Right cardiac atrium (tissue), 5 donors: ENCODE measurements at places on chromosomes 12 and 14. TPM values are rescaled to one million over a fixed set of nuclear protein-coding genes. Genes with fewer than 3 reads are reported as not detected.

GRCh38 chr14:104114421-104115130, 23.8 kb upstream of the KIF26A start:
- peak; percentile 52 for DNase-seq

DNA sequence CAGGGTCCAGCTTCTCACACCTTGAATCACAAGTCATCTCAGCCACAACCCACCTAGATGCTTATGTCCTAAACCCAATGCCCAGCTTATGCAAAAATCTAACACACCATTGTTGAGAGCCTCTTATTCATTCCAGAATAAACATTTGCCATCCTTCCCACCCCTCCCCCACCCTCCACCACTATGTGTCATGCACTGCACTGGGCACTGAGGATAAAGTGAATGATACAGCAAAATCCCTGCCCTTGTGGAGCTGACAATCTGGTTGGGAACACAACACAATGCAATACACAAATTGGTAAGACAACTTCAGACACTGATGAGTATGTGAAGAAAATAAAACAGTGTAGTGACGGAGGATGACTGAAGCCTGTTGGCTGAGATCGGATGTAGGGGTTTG, 1.4 kb upstream of the GLTP start:
- DNase-seq = no peak

- DNase-seq = no peak
Measured at GRCh38 chr14:23399591-23399990, 8.5 kb downstream of the MYH6 start.

DNA sequence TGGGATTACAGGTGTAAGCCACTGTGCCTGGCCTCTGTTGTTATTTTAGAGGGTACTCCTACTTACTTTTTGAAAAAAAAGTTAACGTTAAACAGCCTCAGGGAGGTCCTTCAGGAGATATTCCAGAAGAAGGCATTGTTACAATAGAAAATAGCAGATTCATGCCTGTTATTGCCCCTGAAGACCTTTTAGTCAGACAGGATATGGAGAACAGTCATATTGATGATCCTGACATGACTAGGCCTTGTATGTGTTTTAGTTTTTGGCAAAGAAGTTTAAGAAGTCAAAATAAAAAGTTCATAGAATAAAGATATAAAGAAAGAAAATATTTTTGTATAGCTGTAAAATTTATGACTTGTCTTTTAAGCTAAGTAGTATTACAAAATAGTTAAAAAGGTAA, 45.3 kb downstream of the WASHC3 start:
- DNase-seq = no peak

- DNase-seq = no peak
Measured at GRCh38 chr12:132924356-132924755, 31.8 kb downstream of the ZNF605 start.

- no peak for DNase-seq
Measured at GRCh38 chr12:40016980-40017379, 88.9 kb downstream of the SLC2A13 start.

- no peak for DNase-seq
Measured at GRCh38 chr12:127589541-127589940, 677.4 kb upstream of the TMEM132C start.

- DNase-seq = no peak
Measured at GRCh38 chr12:46550266-46550879, 177.8 kb upstream of the SLC38A2 start.

DNA sequence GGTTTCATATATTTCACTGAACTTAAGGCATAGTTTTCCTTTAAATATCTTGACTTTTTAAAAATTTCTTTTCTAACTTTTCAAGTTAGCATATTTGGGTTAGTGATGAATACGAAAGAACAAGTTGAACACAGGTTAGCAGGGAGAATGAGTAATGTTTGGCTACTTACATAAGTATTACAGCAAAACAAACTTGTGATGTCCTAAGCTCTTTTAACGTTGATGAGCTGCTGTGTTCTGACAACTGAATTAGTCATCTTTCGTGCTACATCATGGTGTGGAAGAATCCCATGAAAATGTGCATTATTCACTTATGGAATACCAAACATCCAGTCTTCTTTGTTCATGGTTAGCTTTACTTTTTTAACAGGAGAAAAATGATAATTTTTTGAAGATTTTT, 36.3 kb upstream of the PDZRN4 start:
- DNase-seq = no peak

DNA sequence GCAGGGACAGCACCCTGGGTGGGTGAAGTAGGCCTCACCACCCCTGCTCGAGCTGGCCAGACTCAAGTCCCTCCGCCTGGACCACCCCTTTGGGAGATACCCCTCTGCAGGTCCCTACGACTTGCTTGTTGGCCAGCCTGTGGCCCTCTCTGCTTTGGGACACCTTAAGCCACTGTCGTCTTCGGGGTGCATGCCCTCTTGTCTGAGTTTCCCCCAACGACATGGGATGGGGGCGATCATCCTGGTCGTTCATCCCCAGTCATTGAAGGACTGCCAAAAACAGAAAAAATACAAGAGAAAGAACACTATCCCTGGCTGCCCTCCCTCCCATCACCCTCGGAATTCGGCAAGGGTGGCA, 151.1 kb downstream of the DPF3 start:
- DNase-seq = no peak

GRCh38 chr12:29737644-29738043, 46.1 kb downstream of the TMTC1 start:
- DNase-seq = no peak

The HOXC6 gene
- total RNA-seq = not detected

The SYCP3 gene
- total RNA-seq = not detected

The KCNA1 gene
- 0.06 TPM for total RNA-seq

The CD163 gene
- 216 TPM for total RNA-seq

The GPR84 gene
- 0.71 TPM for total RNA-seq
